Psoas muscle (tissue), 8 donors: ENCODE measurements at places on chromosomes 16 and 17.

DNA sequence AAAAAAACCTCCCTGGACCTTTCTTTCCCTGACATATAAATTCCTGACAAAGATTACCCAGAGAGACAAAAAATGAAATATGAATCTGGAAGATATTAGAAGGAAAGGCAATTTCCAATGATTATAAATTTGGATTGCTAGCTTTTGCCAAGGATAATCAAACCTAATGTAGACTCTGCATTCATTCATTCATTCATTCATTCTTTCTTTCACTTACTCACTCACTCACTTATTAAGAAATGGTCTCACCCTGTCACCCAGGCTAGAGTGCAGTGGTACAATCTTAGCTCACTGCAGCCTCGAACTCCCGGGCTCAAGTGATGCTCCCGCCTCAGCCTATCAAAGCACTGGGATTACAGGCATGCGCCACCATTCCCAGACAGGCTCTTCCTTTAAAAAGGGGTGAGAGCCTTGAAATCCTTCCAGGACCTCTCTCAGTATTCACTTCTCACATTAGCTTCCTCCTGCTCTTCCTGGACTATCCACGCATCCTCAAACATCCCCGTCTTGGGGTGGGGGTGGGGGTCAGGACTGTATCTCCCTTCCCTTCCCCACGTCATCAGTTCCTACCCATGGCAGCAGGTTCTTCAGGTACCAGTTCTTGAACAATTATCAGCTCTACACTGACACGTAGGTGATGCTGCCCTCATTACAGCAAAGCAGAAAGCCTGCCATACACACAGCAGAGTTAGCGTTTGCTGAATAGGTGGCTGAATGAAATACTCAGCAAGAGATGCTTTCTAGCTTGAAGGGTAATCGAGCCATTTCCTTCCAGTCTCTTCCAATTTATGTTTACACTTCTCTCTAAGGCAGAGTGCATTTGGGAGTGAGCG, 19.8 kb downstream of the PRPSAP1 start:
- H3K27me3 ChIP-seq, result no peaks in the 10 kb centered on the region
- DNase-seq, result no peak
- H3K4me3 ChIP-seq, result no peak overlapping the region

DNA sequence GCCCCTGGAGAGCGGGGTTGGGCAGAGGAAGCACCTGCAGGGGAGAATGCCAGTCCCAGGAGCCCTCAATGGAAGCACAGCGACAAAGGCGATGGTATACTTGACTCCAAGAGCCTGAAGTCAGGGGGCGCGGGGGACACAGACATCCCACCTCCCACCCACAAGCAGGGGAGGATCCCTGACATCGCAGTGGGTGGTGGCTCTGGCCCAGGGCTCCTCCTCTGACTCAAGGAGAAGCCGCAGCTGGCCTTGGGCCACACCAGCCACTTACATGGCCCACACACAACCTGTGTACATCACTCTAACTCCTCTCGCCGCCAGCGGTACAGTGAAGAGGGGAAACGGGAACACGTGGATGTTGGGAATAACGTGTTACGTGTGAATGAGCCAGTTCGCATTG, 44.3 kb downstream of the FZD2 start:
- H3K36me3 ChIP-seq, result no peaks in the 10 kb centered on the region
- H3K4me3 ChIP-seq, result no peak overlapping the region
- no peaks in the 10 kb centered on the region for H3K27me3 ChIP-seq

DNA sequence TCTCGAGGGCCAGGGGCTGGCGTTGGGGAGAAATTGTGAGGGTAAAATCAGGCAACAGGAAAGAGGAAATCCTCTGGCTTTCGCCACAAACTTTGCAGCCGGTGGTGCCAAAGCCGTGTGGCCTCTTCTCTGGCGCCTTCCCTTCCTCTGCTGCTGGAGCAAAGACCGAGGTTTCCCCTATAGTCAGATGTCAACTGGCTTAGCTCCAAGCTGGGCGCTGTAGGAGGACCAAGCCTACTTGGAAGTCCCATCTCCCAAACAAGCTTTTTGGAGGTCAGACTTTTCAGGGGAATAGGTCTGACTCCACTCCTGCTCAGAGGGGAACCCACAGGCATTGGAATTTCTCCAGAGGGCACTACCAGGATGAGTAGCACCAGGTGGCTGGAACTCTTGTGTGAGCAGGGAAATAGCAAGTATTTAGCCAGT, 5.0 kb downstream of the IGFBP4 start:
- H3K4me1 ChIP-seq, result peaks cover 34% of the 10 kb centered on the region
- H3K27ac ChIP-seq, result no peak overlapping the region
- H3K27me3 ChIP-seq, result peaks cover 7% of the 10 kb centered on the region
- peak; percentile 62 for DNase-seq
- H3K36me3 ChIP-seq, result peaks cover 11% of the 10 kb centered on the region
- peak overlapping the region; percentile 78 for H3K4me3 ChIP-seq

DNA sequence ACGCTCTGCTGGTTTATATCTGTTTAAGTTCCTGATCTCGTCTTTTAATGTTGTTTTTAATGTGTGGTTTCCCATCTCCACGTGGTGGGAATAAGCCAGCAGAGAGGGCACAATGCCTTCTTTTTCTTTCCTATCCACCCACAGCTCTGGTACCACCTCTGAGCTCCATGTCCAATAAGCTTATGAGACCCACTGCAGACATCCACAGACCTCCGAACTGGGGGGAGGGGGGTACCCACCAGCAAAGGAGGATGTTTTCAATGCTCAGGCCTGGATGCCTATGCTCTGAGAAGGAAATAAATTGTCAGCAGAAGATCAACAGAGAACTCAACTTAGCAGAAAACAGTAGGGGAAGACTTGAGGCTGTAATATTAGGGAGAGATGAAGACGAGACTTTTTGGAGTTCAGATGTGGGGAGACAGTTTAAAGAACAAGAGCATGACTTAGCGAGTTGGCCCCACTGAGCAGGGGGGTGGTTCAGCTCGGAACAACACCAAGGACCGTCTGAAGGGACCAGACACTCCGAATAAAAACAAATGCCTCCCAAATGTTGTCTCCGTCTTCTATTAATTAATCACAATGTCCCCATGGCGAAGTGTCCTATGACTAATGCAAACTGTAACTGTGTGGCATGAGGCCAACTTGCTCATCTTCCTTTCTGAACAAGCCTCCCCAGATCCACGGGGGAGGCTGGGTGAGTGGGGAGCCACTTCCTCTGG, 62.7 kb downstream of the GAS7 start:
- H3K4me1 ChIP-seq, result no peaks in the 10 kb centered on the region
- no peaks in the 10 kb centered on the region for H3K27me3 ChIP-seq
- DNase-seq, result peak; percentile 70

- no peaks in the 10 kb centered on the region for H3K27me3 ChIP-seq
- peaks cover 24% of the 10 kb centered on the region for H3K4me1 ChIP-seq
- peak overlapping the region; percentile 100 for H3K27ac ChIP-seq
- H3K4me3 ChIP-seq, result peak overlapping the region; percentile 90
Measured at GRCh38 chr17:50865060-50865867, 890 bp downstream of the TOB1 start.

DNA sequence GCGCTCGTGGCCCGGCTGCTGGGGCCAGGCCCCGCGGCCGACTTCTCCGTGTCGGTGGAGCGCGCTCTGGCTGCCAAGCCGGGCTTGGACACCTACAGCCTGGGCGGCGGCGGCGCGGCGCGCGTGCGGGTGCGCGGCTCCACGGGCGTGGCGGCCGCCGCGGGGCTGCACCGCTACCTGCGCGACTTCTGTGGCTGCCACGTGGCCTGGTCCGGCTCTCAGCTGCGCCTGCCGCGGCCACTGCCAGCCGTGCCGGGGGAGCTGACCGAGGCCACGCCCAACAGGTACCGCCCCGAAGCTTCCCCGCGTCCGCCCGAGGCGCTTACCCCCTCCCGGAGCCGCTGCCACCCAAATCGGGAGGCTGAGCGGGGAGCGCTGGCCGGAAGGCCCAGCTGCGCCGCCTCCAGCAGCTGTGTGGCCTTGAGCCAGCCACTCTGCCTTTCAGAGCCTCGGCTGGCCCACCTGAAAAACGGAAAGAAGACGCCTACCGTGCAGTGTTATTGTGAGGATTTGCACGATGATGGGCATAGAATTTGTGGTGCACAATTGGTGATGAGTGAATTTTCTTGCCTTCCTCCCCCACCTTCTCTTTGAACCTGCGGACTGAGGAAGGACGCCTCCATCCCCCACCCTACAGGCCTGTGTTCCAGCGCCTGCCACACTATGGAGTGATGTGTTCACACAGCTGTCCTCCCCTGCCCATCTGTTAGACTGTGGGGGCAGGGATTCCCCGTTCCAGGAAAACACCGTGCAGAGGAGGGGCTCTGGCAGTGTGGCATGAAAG, 523 bp downstream of the NAGLU start:
- DNase-seq, result peak; percentile 95
- no peaks in the 10 kb centered on the region for H3K27me3 ChIP-seq
- H3K27ac ChIP-seq, result peak overlapping the region; percentile 92
- no peaks in the 10 kb centered on the region for H3K36me3 ChIP-seq

DNA sequence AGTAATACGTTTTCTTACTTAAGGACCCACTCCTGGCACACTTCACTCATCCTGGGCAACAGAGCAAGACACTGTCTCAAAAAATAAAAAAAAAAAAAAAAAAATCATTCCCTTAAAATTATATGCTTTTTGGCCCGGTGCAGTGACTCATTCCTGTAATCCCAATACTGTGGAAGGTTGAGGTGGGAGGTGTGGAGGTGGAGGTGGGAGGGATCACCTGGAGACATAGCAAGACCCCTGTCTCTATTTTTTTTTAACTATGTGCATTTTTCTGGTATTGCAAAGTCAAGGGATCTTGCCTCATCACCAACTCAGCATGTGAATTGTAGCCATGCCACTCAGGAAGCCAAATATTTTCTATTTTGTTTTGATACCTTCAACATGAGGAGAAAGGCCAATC, 9.7 kb downstream of the STAT5B start:
- H3K36me3 ChIP-seq, result no peaks in the 10 kb centered on the region
- peak overlapping the region; percentile 72 for H3K27ac ChIP-seq
- no peaks in the 10 kb centered on the region for H3K27me3 ChIP-seq
- H3K4me1 ChIP-seq, result peaks cover 28% of the 10 kb centered on the region
- H3K4me3 ChIP-seq, result no peak overlapping the region
- DNase-seq, result no peak

DNA sequence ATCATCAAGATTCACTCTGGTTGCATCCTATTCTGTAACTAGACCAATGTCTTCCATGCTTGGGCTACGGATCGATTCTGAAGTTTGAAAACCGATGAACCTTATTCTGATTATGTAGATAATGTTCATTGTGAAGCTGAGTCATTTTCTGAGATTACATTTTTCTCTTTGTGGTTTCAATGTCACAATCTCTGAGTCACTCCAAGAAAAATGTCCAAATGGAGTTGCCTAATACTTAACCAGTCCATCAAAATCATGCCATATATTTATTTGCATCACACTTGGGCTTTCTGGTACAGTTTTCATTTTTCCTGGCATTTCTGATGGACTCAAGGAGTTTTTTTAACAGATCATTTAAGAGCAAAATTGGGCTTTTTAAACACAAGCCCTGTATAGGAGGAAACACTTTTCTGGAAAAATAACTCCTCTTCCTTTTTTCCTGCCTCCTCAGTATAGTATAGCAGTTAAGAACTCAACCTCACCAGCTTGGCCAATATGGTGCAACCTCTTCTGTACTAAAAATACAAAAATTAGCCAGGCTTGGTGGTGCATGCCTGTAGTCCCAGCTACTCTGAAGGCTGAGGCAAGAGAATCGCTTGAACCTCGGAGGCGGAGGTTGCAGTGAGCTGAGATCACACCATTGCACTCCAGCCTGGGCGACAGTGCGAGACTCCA, 17.5 kb downstream of the CACNG3 start:
- no peak for DNase-seq
- H3K27me3 ChIP-seq, result no peaks in the 10 kb centered on the region
- no peaks in the 10 kb centered on the region for H3K36me3 ChIP-seq
- H3K4me1 ChIP-seq, result no peaks in the 10 kb centered on the region
- H3K27ac ChIP-seq, result no peak overlapping the region

- no peaks in the 10 kb centered on the region for H3K27me3 ChIP-seq
- H3K36me3 ChIP-seq, result no peaks in the 10 kb centered on the region
- H3K27ac ChIP-seq, result no peak overlapping the region
- no peak for DNase-seq
- no peak overlapping the region for H3K4me3 ChIP-seq
Measured at GRCh38 chr16:78485188-78485916, 385.9 kb downstream of the WWOX start.

- H3K4me1 ChIP-seq, result peaks cover 12% of the 10 kb centered on the region
- H3K27me3 ChIP-seq, result no peaks in the 10 kb centered on the region
- DNase-seq, result no peak
- H3K27ac ChIP-seq, result peak overlapping the region; percentile 85
- peaks cover 2% of the 10 kb centered on the region for H3K36me3 ChIP-seq
- H3K4me3 ChIP-seq, result peak overlapping the region; percentile 87
Measured at GRCh38 chr16:19718624-19718965, 524 bp downstream of the IQCK start.

DNA sequence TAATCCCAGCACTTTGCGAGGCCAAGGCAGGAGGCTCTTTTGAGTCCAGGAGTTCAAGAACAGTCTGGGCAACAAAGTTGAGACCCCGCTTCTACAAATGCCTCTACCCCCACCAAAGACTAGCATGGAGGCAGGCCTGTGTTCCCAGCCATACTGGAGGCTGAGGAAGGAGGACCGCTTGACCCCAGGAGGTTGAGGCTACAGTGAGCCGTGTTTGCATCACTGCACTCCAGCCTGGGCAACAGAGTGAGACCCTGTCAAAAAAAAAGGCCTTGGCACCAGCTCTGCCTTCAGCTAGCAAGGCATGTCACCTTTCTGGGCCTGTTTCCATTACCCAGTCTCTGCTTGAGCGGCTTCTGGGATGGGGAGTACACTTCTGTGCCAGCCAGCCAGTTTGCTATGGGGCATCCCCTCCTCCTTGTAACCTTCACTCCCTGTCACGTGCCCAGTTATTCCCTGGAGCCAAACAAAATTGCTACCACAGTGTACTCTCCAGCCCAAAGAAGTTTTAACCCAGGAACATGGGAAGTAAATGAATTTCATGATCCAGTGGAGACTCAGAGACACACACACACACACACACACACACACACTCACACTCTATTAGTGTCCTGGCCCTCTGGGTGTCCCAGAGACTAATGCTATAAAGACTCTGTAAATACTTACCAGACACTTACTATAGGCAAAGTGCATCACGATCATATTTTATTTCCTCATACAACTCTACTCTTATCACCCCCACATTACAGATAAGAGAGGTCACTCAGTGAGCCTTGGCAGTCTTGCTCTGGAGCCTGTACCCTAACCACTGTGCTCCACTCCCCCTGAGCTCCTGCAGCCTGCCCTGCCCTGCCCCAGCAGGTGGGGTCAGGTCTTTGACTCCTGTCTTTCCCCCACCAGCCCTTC, 2.5 kb downstream of the CISD3 start:
- H3K4me3 ChIP-seq, result no peak overlapping the region
- H3K36me3 ChIP-seq, result peaks cover 26% of the 10 kb centered on the region
- no peaks in the 10 kb centered on the region for H3K27me3 ChIP-seq
- H3K27ac ChIP-seq, result no peak overlapping the region
- peaks cover 20% of the 10 kb centered on the region for H3K4me1 ChIP-seq

DNA sequence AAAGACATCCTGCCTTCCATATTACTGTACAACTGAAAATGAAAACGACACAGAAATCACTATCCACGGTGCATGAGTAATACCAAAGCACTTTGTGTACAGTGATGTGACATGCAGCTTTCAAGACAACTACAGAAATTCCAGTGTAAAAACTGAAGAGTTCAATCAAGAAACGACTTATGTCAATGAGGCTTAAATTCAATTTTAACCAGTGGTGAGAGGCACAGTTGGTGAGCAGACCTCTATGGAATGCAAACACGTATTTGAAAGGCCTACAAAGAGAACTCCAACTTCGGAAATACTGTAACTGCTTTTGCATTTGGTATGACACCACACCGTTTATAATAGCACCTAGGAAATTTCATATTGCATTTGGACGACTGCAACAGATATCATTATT, 87.6 kb downstream of the USP31 start:
- H3K4me3 ChIP-seq, result no peak overlapping the region
- H3K27me3 ChIP-seq, result no peaks in the 10 kb centered on the region
- H3K36me3 ChIP-seq, result peaks cover 6% of the 10 kb centered on the region
- no peak overlapping the region for H3K27ac ChIP-seq
- no peaks in the 10 kb centered on the region for H3K4me1 ChIP-seq
